ENCODE measurements at places on chromosomes 5 and 9.

GRCh38 chr5:125042261-125042890 lies 295.9 kb upstream of the ZNF608 start:
- DNase-seq = no peak

GRCh38 chr9:2599896-2600295 lies 21.7 kb upstream of the VLDLR start:
- DNase-seq = no peak

DNA sequence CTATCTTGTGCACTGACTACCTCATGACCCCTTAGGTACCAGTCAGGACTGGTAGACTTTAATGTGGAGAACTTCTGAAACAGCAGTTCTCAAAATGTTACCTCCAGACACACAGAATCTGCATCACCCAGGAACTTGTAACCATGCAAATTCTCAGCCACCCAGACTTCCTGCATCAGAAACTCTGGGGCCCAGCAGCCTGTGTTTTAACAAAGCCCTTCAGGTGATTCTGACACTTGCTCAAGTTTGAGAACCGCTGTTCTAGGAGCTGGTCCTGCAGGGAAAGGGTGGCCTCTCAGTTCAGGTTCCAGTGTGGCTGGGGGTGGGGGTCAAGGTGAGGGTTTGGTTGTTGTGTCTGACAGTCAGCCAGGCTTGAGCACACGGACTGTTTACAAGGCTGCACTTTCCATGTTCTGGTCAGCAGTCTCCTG lies 28.4 kb downstream of the ZFP62 start:
- no peak for DNase-seq

DNA sequence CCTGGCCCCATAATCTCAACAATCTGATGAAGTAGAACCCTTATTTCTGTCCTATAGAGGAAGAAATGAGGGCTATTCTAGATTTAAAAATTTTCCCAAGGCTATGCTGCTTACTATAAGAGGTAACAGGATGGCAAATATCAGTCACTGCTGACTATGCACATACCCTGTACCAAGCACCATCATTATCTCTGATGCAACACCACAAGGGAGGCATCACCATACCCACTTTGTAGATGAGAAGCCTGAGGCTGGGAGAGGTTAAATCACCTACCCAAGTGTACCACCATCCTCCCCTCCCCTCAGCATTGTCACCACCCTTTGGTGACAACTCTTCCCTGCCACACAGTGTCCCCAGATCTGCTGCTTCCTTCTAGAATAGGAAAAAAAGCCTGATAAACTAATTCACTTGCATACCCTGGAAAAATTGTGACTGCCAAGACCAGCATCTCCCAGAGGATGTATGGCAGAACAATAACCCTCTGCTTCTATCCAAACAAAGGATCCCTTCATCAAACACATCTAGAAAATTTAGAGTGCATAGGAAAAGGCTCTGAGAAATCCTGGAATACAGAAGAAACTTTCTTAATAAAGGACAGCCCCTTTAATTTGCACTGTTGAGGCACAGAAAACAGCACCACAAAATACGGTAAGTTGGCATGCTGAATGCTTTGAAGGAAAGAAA lies 48.3 kb downstream of the PRRC1 start:
- DNase-seq = no peak

DNA sequence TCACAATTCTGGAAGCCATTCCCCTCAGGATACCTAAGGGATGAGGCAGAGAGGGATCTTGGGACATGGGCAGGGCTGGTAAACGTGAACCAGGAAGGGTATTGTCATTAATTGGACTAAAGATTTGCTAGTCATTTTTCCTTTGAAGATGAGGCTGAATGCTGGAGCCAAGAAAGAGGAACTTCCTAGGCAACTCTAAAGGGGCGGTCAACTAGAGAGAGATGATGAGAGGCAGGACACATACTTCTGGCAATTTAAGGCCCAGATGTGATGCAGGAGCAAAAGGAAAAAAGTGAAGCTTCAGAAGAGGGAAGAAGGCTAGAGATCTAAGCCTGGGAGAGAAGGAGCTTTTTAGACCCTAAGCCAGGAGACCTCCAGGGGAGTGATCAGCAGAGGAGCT lies 5.6 kb downstream of the GBA2 start:
- no peak for DNase-seq

DNA sequence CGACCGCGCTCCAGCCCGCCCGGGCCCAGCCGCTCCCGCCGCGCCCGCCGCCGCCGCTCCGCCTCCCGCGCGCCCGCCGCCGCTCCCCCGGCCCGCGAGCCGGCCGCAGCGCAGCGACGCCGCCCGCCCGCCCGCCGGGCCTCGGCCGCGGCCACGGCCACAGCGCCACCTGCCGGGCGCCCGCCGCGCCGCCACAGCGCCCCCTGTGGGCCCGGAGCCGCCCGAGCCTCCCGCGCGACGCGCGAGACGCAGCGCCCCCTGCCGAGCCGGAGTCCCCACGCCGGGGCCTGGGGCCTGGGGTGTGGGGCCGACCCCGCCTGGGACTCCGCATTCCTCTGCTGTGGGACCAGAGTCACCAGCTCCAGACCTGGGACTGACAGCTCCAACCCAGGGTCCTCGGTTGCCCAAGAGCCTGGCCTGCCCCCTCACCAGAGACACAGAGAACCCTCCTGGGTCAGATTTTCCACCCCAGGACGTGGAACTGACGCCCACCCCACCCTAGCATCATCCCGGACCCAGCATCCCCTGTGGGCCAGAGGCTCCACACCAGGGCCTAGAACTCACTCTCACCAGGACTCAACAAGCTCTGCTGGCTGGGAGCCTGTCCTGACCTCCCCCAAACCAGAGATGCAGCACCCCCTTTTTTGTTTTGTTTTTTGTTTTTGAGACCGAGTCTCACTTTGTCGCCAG lies at the start of gene RAPGEF1:
Gene RAPGEF1, minus strand, starts transcription at position 118 of the 690 bp plus-strand sequence. CDS start 246 bp downstream, outside the sequence.
- DNase-seq = peak; percentile 90

DNA sequence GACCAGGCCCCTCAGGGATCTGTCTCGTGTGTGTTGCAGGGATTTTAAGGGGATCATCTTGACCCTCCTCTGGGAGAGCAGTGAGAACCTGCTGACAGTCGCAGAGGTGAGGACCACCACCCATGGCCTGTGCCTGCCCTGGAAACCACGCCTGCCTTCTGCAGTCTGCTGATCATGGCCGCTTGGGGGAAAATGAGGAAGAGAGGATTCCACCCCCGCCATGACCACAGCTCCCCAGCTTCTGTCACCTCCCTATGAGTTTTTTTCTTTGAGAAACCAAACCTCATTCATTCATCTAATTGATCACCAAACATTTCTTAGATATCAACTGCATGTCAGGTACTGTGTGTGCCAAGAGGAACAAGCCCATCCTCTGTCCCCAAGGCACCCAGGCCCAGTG lies 46.3 kb upstream of the TDRD7 start:
- no peak for DNase-seq

- peak; percentile 34 for DNase-seq
These were observed 22.8 kb downstream of the FPGS start for GRCh38 chr9:127825319-127826051.

DNA sequence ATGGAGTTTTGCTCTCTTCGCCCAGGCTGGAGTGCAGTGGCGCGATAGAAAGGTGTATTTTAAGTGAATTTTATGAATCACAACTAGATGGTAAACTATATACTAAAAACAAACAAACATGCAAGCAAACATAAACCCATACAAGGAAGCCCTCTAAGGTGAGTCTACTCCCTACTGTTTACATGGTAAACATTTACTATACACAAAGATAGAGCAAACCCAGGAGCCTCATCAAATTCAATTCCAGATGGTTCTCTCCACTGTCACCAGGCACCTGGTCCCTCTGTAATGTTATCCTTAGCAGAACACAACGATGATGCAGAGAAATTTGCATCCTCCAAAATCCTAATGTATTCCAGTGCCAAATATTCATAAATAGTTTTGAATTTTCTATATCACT lies 17.9 kb downstream of the ANKH start:
- no peak for DNase-seq

DNA sequence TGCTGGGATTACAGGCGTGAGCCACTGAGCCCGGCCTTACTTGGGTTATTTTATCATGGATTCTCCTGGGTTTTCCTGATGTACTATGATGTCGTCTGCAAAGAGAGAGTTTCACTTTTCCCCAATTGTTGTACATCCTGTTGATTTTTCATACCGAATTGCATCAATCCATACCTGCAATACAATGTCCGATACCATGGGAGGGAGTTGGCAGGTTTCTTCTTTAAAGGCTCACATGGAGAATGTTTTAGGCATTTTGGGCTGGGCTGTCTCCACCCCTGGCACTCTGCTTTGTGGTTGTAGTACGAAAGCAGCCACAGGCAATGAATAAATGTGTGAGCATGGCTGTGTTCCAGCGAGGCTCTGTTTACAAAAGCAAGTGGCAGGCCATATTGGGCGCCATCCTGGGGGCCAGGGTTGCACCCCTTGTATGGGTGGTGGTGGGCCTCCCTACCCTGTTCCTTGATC lies 35.1 kb upstream of the EXOC3 start:
- no peak for DNase-seq

- DNase-seq = no peak
These were observed 117.4 kb upstream of the GPR151 start for GRCh38 chr5:146633323-146633764.

DNA sequence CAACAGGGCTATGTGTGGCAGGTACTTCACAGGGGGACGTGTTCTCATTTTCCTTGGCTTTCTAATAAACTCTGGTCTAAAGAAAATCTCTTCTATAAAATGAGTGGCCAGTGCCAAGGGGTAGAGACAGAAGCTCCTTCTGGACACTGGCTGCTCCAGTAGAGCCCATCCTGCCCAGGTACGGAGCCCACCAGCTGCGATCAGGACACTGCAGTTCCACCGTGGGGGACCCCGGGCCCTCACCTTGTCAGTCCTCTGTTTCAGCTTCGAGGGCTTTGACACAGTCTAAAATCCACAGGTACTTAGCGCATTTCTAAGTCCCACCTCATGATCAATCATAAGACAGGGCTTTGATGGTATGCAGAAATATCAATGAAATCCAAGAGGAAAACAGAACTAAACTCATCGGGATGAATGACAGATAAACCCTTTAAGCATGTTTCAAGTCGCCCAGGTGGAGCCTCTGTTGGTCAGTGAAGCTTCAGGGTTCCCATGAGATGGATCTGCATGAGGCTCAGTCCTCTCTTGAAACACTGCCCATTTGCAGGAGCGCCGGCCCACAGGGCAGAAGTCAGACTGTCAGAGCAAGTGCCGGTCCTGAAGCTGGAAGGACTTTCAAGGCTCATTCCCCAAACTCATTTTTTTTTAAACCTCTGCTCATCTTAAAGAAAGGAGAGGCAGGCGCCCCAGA lies 20.3 kb upstream of the TERT start:
- no peak for DNase-seq

DNA sequence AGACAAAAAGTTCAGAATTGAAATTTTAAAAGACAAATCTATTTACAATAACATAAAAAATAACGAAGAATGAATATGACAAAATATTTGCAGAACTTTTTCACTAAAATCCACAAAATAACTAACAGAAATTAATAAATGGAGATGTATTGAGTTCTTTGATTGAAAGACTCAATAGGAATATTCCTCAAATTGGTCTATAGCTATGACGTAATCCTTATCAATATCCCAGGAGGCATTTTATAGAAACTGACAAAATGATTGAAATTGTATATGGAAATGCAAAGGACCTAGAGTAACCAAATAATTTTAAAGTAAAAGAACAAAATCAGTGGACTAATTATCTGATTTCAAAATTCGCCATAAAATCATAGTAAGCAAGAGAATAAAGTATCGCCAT lies 328.7 kb downstream of the MED10 start:
- no peak for DNase-seq

- DNase-seq = no peak
These were observed 125.0 kb downstream of the STARD4 start for GRCh38 chr5:111387361-111387760.

- no peak for DNase-seq
These were observed 218.2 kb downstream of the SLCO4C1 start for GRCh38 chr5:102077920-102078319.

DNA sequence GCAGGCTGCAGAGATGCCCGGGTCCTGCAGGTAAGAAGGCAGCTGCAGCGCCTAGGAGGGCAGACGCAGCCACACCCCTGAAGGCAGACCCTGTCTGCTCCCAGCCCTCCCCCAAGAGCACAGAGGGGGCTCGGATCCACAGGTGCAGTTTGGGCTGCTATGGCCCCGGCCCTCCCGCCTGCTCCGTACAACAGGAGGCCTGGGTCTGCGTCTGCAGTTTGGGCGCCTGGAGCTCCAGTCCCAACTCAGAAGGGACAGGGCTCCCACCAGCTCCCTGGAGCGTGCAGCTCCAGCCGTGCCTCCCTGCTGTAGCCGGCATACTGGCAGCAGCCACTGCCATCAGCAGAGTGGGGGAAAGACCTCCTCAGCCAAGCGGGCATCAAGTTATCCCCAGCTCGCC lies 30.5 kb downstream of the BTNL9 start:
- no peak for DNase-seq

DNA sequence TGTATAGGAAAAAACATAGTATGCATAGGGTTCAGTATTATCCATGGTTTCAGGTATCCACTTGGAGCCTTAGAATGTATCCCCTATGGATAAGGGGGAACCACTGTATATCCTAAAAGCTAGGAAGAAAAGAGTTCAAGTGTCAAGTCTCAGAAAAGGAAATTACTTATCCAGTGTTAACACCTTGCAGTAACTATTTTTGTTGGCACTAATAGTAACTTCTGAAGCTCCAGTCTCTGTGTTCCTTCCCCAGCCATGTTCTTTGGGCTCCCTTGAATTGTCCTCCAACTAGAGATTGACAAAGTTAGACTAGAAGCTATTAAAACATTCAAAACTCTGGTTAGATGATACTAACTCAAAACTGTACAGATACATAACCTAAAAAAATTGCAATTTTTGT lies 370.8 kb downstream of the NFIB start:
- no peak for DNase-seq

DNA sequence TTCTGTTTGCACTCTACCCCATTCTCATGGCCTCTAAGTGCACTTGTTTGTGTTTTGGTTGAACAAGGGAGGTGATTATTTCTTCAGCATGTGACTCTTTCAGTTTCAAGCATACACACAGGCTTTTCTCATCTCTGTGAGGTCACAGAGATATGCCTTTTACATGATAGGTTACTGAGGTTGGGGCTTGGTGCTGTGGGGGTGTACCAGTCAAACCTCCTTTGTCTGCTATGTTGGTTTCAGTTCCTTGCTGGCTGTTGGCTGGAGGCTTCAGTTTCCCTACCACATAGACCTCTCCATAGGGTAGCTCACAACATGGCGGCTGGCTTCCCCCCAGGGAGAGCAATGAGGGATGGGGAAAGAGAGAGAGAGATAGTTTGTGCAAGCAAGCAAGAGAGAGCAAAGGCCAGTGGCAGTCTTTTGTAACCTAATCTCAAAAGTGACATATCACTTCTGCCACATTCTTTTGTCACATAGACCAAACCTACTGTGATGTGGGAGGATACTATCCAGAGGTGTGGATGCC lies 96.7 kb upstream of the SEMA6A start:
- DNase-seq = peak; percentile 43

DNA sequence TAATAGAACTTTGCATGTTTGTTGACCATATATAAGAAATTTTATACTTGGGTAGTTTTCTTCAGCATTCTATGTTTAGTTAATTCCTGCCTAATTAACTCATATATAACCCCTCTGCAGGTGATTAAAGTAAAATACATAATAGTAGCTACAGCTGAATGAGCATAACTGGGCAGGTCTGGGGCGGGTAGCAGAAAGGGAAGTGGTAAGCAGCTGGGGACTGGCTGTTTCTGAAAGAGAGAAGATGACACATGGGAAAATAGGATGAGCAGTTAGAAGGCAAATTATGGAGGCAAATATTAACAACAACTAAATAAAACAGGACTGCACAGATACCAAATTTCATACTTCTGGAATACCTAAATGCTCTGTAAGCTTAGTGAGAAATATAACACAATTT lies 128.1 kb downstream of the CPLANE1 start:
- DNase-seq = no peak

GRCh38 chr9:78133751-78134150 lies 102.1 kb upstream of the CEP78 start:
- DNase-seq = no peak
